ENCODE measurements at places on chromosomes 16 and 17.

- peak; percentile 33 for DNase-seq
Observed at GRCh38 chr17:79707931-79708891, 22.5 kb upstream of the ENPP7 start.

- no peak for DNase-seq
Observed at GRCh38 chr17:58344791-58345157, 7.2 kb downstream of the SUPT4H1 start.

DNA sequence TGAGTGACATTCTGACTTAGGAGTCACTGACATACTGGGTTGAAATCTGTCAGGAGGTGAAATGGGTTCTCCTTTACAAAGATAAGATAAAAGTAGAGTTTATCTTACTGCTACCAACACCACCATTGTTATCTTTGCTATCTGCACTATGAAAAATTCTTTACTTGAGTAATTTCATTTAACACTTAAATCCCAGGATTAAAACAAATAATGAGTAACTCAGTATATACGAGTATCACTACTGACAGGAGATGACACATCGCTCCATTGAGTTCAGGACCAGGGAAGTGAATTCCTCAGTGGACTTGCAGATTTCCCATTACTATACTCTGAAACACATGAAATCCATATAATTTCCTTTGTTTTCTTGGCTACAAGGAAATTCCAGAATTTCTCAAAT, 242.1 kb upstream of the NLRP1 start:
- DNase-seq, result no peak

DNA sequence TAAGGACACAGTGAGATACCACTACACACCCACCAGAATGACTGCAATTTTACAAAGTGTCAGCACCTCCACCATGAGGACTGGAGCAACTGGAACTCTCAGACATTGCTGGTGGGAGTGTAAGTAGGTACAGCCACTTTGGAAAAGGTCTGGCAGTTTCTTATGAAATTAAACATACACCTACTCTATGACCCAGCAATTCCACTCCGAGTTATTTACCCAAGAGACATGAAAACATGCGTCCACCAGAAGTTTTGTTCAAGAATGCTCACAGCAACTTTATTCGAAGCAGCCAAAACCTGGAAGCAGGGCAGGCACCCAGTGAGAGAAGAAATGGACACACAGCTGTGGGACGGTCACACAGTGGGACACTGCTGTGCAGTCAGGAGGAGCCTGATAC, 384.0 kb downstream of the SOX9 start:
- DNase-seq, result no peak

- no peak for DNase-seq
Observed at GRCh38 chr16:83806731-83807130, 1.0 kb upstream of the HSBP1 start.

GRCh38 chr16:982145-983043, 824 bp downstream of the SOX8 start:
- no peak for DNase-seq

DNA sequence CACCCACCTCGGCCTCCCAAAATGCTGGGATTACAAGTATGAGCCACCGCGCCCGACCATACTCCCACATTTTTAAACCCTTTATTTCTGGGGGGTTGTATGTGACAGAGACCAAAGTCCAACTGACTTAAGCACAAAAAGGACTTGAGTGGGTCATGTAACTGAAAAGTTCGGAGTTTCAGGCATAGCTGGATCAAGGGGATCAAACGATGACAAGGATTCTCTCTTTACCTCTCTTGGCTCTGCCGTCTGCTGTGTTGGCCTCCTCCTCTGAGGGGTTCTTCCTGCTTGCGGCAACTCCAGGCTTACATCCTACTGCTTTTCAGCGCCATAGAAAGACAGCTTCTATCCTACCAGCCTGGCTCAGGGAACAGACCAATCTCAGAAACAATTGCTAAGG, 9.2 kb upstream of the SBK1 start:
- DNase-seq, result no peak

- DNase-seq, result no peak
Observed at GRCh38 chr17:8120520-8121406, 2.4 kb upstream of the ALOXE3 start.

GRCh38 chr16:5982979-5983378, 885.4 kb upstream of the EEF2KMT start:
- no peak for DNase-seq

DNA sequence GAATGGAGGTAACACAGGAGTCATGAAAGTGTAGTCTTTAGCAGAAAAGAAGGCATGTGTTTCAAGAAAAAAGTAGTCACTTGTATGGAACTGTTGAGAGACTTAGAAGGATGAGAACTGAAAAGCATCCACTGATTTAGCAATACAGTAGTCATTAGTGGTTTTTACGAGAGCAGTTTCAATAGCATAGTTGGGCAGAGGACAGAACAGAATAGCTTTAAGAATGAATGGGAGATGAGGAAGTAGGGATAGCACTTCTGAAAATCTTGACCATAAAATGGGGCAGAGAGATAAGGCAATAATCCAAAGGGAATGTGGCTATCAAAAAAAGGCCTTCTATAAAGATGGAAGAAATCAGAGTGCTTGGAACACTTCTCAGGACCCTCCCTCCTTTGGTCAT, 64.8 kb upstream of the C17orf78 start:
- no peak for DNase-seq

DNA sequence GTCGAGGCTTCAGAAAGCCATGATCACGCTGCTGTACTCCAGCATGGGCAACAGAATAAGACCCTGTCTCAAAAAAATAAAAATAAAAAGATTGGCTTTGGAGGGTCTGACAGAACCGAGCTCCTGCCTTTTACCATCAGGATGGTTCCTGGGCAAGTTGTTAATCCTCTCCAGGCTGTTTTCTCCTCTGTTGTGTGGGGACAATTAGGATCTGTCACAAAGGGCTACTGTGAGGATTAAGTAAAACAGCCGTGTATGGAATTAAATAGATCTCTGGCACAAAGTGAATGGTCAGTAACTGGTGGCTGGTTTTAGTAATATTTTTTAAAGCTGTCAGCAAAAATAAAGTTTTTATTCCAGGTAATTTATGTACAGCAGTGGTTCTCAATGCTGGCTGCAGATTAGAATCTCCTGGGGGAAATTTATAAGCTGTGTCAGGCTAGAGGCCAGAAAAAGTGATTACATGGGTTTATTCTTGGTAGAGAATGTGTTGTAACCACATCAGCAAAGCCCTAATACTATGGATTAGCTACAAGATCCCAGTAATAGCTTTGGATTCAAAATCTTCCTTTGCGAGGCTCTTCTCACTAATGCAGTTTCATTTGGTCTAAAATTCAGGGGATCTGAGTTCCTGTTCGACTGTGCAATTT, 47.2 kb downstream of the GPRC5B start:
- no peak for DNase-seq

DNA sequence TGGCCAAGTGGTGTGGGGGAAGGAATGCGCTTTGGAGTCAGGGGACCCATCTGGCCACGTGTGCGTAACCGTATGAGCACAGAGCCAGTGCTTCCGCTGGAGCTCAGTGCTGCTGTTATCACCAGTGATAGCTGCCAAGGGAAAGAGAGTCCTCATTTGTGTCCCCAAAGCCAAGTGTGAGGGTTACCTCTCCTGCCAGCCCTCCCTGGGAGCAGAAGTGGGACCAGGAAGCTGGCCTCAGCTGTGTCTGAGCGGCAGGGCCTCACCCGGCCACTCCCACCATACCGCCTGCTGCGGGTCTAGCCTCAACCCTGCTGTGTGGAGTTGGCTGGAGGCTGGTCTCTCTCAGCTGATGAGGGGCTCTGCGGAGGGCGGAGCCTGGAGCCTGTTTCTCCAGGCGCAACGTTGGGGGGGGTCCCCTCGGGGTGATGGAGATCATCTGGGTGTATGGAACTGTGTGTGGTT, 44.5 kb downstream of the MEAK7 start:
- DNase-seq, result no peak

GRCh38 chr17:7141824-7142223, 27.2 kb upstream of the ASGR2 start:
- no peak for DNase-seq

DNA sequence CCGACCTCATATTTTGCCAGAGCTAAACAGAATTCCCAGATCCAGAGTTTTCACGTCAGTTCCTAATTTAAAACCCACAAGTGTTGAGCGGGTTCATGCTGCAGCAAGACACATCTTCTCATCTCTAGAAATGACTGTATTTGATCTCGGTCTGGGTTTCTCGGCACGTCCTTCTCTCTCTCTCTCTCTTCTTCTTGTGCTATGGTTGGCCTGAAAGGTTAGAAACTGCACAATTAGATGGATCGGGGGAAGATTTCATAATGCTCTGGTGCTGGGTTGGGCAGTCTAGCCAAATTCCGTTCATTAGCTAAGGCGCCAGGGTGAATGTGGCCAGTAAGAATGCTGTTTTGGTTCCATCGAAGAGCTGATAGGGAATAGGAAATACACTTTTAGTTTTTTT, 158.9 kb upstream of the NOG start:
- DNase-seq, result no peak

GRCh38 chr16:84043486-84044117, 1.0 kb upstream of the SLC38A8 start:
- no peak for DNase-seq

DNA sequence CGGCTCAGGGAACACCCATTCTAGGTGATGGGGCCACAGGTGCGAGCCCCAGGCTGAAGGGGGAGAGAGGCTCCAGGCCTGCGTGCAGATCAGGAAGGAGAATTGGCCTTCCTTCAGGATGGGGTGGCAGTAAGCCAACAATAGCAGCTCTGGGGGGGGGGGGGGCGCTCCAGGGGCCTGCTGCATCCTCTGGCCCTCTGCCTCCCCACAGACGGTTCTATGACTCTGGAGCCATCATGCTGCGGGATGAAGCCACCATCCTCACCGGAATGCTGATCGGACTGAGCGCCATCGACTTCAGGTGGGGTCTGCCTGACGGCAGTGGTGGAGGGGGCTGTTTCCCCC, 6.1 kb downstream of the RUNDC3A start:
- DNase-seq, result no peak

DNA sequence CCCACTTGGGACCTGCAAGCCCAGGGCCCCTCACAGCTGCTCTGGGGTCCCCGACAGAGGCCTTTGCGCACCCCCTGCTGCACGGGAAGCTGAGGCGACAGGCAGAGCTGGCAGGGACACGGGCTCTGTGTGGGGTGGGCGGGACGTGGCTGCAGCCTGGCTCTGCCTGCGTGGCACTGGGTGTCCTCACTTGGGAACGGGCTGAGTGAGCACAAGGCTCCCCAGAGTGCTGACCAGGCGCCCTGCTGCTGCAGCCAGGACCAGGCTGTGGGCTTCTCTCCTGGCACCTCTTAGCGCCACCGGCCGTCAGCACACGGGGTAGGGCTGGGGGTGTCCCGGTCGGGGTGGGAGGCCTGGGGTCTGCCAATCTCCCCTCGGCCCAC, 6.6 kb downstream of the C1QTNF8 start:
- no peak for DNase-seq

DNA sequence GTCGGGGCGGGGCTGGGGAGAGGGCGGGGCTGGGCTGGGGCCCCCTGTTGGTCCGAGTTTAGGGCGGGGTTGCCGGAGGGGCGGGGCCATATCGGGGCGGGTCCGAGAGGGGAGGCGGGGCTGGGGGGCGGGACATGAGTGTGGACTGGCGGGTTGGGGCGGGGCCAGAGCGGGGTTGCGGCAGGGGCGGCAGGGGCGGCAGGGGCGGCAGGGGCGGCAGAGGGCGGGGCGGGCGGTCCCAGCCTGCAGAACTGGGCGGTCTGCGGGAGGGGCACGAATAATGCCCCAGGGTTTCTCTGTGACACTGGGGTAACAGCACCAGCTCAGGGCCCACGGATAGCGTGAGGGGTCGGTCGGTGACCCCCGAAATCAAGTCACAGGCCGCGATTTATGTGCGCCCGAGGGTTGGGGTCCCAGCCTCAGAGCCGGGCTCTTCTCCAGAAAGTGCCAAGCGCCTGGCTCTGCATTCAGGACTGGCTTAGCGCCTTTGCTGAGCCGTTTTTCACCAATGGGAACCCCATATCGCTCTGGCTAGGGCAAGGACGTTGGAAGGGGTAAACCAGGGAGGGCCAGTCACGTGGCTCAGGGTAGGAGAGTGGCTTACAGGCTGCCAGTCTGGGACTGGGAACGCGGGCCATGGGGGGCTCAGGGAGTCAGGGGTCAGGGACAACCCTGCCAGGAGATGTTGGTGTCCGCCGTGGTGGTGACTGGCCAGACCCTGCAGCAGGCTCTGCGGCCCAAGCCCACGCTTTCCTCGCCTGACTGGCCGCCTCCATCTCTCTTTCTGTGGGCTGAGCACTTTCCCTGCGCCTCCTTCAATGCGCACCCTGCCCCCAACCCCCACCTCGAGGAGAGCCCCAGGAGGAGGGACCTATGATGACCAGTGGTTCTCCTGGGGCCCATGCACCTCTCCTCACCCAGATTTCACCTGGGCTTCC, 1.2 kb upstream of the METTL26 start:
- DNase-seq, result peak; percentile 77

GRCh38 chr17:64503821-64504768, 2.0 kb downstream of the DDX5 start:
- no peak for DNase-seq

DNA sequence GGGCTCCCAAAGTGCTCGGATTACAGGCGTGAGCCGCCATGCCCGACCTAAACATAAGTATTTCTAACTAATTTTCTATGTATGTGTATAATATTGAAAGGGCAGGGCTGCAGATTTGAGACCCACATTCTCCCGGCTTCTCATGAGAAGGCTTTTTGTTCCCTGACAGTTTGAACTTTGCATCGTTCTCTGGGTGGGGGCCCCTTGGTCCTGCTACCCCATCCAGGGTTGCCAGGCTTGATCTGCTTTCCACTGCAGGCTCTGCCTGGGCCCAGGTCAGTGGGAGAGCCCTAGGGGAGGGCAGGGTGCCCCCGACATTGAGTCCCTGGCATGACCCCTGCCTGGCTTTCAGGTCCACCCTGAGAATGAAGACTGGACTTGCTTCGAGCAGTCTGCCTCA, 32.3 kb downstream of the SEC14L5 start:
- DNase-seq, result no peak

DNA sequence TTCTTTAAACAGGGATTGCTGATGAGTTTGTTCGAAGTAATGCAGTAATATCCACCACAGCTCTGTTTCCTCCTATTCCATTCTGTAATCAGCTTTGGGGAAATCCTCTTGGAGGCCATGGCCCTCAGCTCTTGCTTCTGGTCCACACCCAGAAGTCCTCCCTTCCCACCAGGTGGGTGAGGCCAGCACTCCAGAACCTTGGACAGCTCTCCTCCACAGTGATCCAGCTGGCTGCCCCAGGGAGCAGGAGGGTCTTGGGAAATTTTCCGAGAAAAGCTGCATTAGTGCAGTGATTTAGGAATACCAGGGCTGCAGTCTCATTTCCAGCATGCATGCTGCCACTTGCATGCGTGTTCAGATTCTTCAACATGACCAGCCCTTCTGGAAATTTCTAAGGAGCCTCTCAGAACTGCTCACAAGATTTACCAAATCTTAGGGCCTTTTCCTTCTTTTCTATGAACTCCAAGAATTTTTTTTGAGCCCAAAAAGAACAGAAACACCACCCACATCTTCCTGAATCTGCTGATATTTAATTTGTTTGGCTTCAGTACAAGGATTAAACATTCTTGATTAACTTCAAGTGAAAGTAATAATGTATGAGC, 4.2 kb downstream of the SMPD3 start:
- DNase-seq, result no peak

GRCh38 chr17:8520981-8521380, 85.3 kb downstream of the NDEL1 start:
- no peak for DNase-seq
